Stimulated activated naive CD8-positive, alpha-beta T cell treated with anti-CD3 and anti-CD28 coated beads, Interleukin-15, Interleukin-2, amounts not matched to agents 100 U/mL and 50 U/mL, for 24 hours (primary cell): ENCODE measurements at places on chromosomes 4 and X.

- DNase-seq, result peak; percentile 34
These were observed 338 bp upstream of the KLHL2 start for GRCh38 chr4:165207016-165207430.

- no peak for DNase-seq
These were observed 8.0 kb downstream of the CETN2 start for GRCh38 chrX:152822383-152823086.

- DNase-seq, result no peak
These were observed 28.3 kb downstream of the CHRNA9 start for GRCh38 chr4:40363382-40363920.

DNA sequence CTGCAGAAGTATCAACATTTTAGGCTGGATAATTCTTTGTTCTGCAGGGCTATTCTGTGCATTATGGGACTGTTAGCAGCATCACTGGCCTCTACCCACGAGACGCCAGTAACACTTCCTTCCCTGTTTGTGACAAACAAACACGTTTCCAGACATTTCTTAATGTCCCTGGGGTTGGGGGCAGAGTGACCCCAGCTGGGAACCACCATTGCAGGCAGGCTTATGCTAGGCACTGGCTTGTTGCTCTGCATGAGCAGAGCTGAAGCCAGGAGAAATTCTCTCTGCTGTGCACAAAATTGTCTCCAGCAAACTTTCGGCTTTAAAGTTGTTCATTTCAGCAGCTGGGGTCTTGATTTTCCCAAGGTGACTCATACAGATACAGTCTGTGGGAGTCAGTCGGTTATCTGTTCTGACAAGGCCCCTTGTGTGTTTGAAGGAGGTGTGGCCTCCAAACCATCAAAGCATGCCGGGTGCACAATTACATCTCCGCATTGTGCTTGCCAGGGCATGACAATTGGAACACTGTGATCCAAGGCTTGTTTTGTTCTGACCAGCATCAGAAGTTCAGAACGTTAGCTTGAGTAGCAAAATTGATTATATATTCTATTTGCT is 156.4 kb upstream of the BOD1L1 start:
- DNase-seq, result no peak

GRCh38 chr4:1447676-1448588 is 41.7 kb upstream of the NKX1-1 start:
- DNase-seq, result no peak

- no peak for DNase-seq
These were observed 856.6 kb downstream of the GLUD2 start for GRCh38 chrX:121903961-121904360.

DNA sequence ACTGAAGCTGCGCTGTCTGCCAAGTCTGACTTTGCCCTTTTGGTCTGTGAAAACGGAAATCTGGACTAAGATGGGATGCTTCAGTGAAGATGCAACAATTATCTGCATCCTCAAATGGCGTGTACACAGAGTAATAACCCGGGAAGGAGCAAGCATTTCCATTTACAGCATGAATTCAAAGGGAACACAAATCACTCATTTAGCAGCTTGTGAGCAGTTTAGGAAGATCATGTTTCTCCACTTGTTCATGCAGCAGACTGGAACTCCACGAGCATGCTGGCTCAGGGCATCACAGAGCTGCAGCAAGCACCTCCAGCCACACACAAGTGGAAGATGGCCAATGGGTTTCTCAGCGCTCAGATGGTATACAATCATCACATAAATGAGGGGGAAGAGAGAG is 175.5 kb downstream of the NLGN4X start:
- no peak for DNase-seq

DNA sequence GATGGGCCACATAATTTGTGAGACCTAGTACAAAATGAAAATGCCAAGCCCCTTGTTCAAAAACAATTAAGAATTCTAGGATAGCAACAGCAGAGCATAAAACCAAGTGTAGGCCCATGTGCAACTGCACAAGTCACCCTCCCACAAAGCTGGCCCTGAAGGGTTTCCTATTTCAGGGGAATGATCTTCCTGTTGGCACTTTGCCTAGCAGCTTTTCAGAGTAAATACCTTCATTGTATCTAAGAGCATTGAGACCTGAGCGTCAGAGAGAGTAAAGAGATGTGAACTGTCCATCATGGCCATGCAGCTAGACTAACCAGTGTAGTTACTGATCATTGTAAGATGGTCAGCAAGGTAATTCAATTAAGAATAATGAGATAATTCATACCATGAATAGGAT is 113.6 kb downstream of the CNKSR2 start:
- DNase-seq, result no peak

DNA sequence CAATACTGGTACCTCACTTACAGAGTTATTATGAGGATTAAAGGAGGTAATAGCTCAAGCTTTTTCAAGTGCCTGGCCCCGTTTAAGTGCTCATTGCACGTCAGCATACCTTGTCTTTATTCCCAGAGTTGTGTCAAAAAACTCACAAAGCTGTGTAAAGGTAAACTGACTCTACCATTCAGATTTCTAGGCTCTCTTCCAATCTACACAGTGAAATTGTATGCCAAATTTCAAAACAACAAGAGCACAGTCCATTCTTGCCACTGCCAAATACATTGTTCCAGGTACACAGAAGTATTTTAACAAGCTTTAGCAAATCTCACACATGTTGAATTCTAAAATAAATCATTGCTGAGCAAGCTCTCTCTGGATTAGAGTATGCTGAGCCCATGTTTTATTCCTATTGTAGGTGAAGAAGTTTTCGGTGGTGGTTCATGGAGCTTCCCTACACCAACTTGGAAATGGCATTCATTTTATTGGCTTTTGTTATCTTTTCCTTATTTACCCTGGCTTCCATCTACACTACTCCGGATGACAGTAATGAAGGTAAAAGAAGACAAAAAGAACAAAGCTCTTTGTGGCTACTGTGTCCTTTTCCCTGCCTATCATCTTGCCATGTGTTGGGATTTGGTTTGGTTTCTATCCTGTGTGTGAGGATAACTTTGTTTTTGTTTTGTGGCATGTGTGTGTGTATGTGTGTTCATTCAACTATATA is 16.2 kb downstream of the SMIM31 start:
- no peak for DNase-seq

DNA sequence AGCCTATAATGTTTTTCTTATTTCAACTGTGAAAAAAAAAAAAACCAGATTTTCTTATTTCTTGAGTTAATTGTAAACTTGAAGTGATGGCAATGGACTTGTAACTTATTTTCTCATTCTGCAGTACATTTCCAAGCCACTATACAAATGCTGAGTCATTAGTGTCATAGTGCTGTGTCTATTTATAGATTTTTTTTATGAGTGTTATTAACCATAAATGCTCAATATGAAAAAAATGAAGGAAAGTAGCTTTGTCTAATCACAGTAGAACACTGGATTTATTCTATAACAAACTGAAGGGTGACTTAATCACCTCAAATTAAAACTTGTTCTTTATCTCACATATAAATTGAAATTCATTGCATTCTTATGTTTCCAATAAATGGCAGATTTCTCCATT is 718.6 kb downstream of the CCSER1 start:
- DNase-seq, result no peak

GRCh38 chr4:19224820-19225219 is 1026.9 kb upstream of the SLIT2 start:
- DNase-seq, result no peak

DNA sequence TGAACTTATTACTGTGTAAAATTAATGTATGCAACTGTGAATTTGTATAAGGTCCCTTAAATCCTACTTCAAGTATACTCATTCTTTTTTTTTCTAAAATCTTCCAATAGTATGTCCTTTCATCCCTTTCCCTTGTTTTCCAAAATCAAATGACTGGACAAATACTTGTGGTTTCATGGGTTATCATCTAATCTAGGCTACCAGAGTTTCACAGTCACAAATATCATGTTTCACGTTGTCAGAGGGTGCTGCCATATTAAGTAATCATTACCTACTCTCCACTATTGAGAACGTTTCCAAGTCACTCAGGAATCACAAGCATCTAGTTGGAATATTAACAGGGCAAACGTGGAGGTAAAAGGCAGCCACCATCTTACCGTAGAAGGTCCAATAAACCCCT is 1235.0 kb upstream of the TENM3 start:
- DNase-seq, result no peak

GRCh38 chr4:113825272-113825671 is 63.7 kb upstream of the CAMK2D start:
- DNase-seq, result peak; percentile 13

- peak; percentile 4 for DNase-seq
These were observed 109.3 kb downstream of the AFF2 start for GRCh38 chrX:148609515-148610327.

DNA sequence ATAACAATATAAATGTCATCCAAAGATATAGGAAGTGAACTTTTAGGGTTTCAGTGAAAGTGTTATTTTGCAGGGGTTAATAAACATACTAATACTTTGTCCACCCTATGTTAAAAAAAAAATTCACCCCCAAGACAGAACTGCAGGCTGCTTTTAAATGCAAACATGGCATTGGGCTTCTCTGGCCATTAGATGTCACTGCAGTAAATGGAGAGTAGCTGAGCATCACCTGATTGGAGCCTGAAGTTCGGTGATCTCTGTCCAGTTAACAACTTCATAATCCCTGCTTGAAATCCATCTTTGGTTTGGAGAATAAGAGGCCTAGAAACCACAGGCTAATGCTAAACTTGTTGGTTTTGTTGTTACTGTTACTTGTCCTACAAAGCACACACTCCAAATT is 18.7 kb downstream of the SLC25A43 start:
- DNase-seq, result no peak

DNA sequence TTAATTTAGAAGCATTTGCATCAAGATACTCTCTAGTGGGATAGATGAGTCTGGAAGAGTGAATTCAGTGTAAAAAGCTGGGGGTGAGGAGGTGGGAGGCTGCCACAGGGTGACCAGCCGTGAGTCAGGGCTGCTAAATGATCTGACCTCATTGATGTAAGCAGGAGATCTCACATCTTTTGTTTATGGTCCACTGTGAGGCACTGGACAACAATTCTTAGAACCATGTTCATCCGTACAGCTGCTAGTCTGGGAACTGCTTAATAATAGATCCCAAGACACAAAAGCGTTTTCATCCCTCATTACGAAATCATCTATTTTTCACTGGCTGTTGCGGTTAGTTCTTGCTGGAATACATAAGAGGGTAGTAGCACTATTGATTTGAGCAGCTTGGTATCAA is 14.1 kb downstream of the KLF3 start:
- no peak for DNase-seq

DNA sequence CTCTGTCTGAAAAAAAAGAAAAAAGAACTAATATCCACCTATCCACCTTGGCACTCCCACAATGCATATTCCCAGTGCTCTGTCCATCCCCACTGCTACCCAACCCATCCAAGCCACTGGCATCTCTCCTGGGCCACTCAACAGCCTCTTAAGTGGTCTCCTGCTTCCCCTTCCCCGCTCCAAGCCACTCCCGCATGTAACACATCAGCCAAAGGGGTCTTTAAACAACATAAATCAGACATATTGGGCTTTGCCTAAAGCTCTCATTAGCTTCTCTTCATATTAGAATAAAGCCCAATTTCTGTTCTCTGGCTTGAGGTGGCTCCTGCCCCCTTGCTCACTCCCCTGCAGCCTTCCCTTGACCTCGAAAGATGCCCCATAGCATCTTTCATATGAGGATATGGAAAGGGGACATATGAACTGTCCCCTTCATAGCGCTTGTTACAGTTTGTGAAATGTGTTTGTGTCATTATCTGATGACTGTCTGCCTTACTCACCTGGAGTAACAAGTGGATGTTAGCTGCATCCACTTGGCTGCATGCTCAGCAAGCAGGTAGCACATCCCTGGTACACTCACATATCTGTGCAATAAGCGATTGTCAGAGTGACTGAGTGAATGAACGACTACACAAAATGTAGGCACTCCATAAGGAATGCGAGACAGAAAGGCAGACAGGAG is 3.1 kb downstream of the BLOC1S4 start:
- no peak for DNase-seq
